Kidney (tissue), 22 donors: ENCODE measurements at places on chromosomes 4 and X. TPM values are rescaled to one million over a fixed set of nuclear protein-coding genes. Genes with fewer than 3 reads are reported as not detected.
A peak's percentile ranks its signal among the peaks of the same experiment; 100 is the strongest.

- peak; percentile 69 for DNase-seq
- no peaks in the 10 kb centered on the region for H3K36me3 ChIP-seq
- H3K4me1 ChIP-seq, result peaks cover 12% of the 10 kb centered on the region
- peak overlapping the region; percentile 75 for H3K27ac ChIP-seq
- no peaks in the 10 kb centered on the region for H3K27me3 ChIP-seq
These were observed 304.2 kb downstream of the ARHGAP24 start for GRCh38 chr4:85779165-85779564.

DNA sequence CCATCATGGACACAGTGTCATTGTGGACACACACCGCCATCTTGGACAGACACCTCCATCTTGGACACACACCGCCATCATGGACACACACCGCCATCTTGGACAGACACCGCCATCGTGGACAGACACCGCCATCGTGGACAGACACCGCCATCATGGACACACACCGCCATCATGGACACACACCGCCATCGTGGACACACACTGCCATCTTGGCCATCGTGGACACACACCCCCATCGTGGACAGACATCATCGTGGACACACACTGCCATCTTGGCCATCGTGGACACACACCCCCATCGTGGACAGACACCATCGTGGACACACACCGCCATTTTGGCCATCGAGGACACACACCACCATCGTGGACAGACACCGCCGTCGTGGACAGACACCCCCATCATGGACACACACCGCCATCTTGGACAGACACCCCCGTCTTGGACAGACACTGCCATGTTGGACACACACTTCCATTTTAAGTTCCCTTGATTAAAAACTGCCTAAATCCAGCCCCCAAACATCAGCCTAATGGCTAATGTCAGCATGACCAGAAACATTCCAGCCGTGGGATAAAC is 9.1 kb downstream of the ASMTL start:
- DNase-seq, result no peak
- no peaks in the 10 kb centered on the region for H3K36me3 ChIP-seq
- H3K27me3 ChIP-seq, result no peaks in the 10 kb centered on the region
- no peak overlapping the region for H3K27ac ChIP-seq
- H3K4me3 ChIP-seq, result no peak overlapping the region
- no peaks in the 10 kb centered on the region for H3K4me1 ChIP-seq

DNA sequence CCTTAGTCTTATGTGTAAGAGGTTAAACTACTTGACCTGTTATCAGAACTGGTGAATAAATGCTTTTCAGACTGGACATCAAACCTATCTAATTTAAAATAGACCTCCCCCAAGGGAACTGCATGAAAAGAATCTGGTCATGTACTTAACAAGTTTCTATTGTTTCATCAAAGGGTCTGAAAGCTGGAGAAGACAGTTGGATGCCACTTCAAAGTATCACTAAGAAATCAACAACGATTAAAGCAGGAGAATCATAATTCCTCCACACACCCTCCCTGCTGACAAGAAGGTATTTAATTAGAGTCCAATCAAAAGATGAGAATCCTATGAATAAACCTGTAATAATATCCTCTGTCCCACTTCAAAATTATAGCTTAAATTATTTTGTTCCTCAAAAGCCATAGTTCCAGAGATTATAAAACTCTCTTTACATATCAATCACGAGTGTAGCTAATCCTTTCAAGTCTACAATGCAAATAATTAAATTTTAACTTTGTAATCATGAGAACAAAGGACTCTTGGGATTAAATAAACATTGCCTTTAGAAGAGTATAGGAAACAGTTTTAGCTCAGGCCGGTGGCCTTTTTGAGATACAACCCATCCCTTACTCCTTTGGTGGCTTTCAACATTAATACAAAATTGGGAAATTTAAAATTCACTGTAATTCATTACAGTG is 35.1 kb downstream of the TSPAN5 start:
- no peak overlapping the region for H3K4me3 ChIP-seq
- H3K27ac ChIP-seq, result no peak overlapping the region
- no peak for DNase-seq
- H3K27me3 ChIP-seq, result no peaks in the 10 kb centered on the region
- H3K36me3 ChIP-seq, result no peaks in the 10 kb centered on the region

DNA sequence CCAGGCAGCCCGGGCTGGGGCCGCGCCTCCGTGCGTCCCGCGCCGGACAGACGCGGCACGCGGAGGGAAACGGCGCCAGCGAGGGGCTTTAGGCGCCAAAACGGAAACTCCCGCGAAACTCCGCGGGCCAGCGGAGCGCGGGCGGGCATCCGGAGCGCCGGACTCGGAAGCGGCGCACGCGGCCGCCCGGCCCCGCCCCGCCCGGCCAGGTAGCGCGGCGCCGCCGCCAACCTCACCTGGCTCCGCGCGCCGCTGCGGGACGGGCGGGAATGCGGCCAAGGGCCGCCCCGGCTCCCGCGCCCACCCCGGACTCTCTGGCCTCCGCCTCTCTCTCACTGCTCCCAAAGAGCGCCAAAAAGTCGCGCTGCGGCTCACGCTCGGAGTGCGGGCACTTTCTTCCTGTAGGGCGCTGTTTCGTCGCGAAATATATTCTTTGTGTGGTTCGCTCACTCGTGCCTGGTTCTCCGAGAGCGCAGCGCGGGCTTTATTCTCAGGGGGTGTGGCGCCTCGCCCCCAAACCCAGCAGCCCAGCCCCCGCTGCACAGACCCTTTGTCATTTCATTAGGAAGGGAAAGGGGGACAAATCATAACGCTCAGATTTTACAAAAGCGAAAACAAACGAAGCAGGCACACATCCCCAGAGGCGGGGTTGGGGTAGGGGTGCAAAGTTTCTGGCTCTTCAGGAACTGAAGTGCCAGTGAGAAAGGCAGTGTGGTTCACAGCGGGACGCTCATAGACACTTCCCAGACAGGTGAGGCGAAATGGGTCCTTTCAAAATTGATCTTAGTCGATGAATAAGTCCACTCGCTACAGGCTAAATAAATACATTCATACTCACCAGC is 961 bp upstream of the MBNL3 start:
- peak; percentile 72 for DNase-seq
- H3K27me3 ChIP-seq, result peaks cover 3% of the 10 kb centered on the region
- H3K36me3 ChIP-seq, result no peaks in the 10 kb centered on the region
- H3K4me3 ChIP-seq, result peak overlapping the region; percentile 83
- peak overlapping the region; percentile 80 for H3K27ac ChIP-seq

GRCh38 chr4:56821381-56822243 is at the start of gene SPINK2:
Gene SPINK2, minus strand, starts transcription at chr4:56821701. Its CDS starts 39 bp downstream, at chr4:56821662.
- no peak within 1 kb of the TSS for H3K27ac ChIP-seq
- H3K4me1 ChIP-seq, result no peaks in the 10 kb centered on the region
- H3K4me3 ChIP-seq, result no peak within 1 kb of the TSS
- no peaks in the 10 kb centered on the region for H3K27me3 ChIP-seq
- DNase-seq, result peak; percentile 68

The MMRN1 gene
- polyA plus RNA-seq, result 0.62 TPM

The HMX1 gene
- not detected for polyA plus RNA-seq
